EL (cell line): ENCODE measurements at places on chromosomes 6 and 20.

- no peak for DNase-seq
Observed at GRCh38 chr6:67880939-67881705, 754.0 kb upstream of the ADGRB3 start.

DNA sequence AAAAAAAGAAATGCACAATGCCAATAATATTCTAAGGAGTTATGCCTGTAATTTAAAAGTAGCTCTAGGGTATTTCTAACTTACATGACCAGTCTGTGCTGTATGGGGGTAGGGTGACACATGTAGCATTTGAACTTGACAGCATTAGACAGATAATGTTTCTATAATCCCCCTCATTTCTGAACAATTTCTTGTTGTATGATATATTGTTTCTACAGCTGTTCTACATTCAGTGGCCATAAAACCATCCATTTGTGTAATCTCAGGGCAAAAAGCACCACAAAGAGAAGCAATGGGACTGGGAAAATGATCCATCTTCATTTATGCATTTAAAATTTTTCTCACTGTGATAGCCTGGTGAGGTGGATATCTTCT is 767.8 kb downstream of the TFAP2A start:
- peak; percentile 31 for DNase-seq

DNA sequence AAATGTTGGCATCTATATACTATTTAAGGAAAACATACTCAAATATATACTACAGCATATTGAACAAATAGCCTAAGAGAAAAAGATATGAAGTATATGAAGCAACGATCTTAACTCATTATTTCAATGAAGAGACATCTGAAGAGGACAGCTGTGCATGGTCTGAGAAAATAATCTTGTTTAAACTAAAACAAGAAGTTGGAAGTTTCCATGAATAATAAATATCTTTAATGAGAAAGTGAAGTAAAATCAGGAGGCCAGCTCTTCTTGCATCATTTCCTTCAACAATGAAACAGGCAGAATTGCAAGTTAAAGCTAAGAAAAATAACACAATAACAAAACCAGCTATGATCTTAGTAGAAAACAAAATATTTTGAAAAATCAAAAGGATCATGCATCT is 1265.4 kb upstream of the MAP3K7 start:
- no peak for DNase-seq

- DNase-seq: no peak
Observed at GRCh38 chr6:130132286-130132701, 90.5 kb downstream of the SAMD3 start.

- no peak for DNase-seq
Observed at GRCh38 chr6:132805548-132805947, 7.1 kb upstream of the SLC18B1 start.

- DNase-seq: no peak
Observed at GRCh38 chr20:32240205-32240604, 32.5 kb downstream of the POFUT1 start.

GRCh38 chr6:11852061-11852651 is 73.6 kb upstream of the ADTRP start:
- DNase-seq: no peak

DNA sequence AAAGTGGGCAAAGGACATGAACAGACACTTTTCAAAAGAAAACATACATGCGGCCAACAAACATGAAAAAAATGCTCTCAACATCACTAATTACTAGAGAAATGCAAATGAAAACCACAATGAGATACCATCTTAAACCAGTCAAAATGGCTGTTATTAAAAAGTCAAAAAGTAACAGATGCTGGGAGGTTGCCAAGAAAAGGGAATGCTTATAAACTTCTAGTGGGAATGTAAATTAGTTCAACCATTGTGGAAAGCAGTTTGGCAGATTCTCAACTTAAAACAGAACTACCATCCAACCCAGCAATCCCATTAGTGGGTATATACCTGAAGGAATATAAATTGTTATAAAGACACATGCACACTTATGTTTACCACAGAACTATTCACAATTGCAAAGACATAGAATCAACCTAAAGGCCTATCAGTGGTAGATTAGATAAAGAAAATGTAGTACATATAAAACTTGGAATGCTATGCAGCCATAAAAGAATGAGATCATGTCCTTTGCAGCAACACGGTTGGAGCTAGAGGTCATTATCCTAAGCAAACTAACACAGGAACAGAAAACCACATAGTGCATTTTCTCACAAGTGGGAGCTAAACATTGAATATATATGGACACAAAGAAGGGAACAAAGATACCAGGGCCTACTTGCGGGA is 16.3 kb downstream of the CENPQ start:
- peak; percentile 43 for DNase-seq

DNA sequence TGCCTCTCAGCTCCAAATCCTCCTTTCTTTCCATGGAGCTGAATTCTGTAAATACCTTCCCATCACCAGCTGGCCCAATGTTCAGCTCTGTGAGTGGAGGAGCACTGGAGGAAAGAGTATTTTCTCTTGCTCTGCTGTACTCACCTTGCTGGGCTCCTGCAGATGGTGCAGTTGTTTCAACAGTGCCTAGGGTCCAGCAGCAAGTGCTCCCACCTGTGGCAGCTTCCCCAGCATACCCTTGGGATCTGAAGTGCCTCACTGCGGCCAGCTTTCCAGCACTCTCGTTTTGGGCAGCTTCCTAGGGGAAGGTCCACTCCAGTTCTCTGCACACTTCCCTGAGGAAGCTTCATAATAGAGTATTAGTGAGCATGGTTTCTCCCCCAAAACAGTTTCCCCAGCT is 170.9 kb downstream of the ARHGAP18 start:
- no peak for DNase-seq

- no peak for DNase-seq
Observed at GRCh38 chr20:19765913-19766312, 7.9 kb downstream of the RIN2 start.

DNA sequence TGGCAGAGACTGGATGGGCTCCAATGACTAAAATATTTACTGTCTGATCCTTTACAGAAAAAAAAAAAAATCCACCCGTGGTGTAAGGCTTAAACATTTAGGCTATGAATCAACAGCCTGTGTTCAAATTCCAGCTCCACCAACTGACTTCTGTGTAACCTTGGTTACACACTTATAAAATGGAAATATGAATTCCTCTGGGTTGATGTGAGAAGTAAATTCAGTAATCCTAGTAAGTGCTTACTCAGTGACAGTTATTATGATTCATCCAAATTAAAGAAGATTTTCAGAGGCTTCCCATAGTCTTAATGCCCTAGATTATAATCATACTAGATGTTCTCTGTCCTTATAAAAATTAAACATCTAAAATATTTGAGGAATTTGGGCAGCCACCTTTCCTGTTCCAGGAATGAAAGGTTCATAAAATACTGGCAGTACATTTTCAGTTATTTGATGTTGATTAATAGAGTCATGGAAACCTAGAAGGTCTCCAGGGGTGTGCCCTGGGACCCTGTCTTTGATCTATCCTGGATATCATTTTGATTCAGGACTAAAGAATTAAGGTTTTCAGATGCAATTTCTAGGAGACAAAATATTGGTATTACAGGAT is 180.3 kb upstream of the ZNF217 start:
- DNase-seq: peak; percentile 97

- no peak for DNase-seq
Observed at GRCh38 chr6:136783495-136784270, 8.6 kb downstream of the MAP3K5 start.

GRCh38 chr6:25369433-25370177 is 90.4 kb downstream of the CARMIL1 start:
- no peak for DNase-seq

GRCh38 chr6:16769131-16769985 is 8.1 kb upstream of the ATXN1 start:
- DNase-seq: peak; percentile 98

DNA sequence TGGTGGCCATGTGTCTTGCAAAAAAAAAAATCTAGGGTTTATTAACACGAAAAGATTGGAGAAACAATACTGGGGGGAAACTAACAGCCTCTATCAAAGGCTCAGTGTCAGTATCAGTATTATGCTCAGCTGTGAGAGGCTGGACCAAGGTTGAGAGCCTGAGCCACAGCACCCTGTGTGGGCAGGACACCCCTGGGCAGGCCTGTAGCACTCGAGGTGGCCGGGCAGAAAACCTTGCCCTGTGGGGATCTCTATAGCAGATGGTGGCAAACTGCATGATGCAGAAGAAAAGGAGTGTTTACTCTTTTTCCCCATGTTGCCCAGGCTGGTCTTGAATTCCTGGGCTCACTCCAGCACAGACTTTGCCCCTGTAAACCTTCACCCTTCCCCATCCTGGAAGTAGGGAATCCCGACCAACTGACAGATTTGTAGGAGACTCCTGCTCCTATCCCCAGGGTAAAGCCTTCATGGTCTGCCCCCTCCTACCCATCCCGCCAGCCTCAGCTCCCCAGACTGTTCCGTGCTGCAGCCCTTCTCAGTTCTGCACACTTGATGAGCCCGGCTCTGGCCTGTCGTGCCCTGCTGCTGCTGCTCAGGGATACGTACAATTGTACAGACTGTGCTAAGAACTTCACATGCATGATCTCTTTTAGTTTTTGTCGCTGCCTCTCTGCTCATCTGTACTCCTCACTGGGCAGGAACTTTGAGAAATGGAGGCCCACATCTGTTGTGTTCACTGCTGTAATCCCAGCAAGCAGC is 8.0 kb upstream of the KIFC1 start:
- no peak for DNase-seq

GRCh38 chr20:6686171-6686570 is 81.3 kb upstream of the BMP2 start:
- no peak for DNase-seq

GRCh38 chr6:116451916-116452315 is 9.3 kb upstream of the CALHM6 start:
- DNase-seq: no peak

DNA sequence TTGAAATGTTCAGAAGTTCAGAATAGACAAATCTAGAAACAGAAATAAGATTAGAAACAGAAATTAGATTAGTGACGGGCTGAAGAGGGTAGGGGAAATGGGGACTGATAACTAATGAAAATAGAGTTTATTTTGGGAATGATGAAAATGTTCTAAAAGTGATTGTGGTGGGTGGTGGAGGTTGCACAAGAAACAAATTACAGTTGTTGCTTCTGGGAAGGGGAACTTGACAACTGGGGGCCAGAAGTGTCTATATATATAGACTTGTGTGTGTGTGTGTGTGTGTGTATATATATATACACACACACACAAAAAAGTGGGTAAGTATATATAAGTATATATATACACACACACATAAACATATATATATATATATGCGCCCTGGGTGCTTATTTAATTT is 86.5 kb upstream of the RREB1 start:
- DNase-seq: no peak

DNA sequence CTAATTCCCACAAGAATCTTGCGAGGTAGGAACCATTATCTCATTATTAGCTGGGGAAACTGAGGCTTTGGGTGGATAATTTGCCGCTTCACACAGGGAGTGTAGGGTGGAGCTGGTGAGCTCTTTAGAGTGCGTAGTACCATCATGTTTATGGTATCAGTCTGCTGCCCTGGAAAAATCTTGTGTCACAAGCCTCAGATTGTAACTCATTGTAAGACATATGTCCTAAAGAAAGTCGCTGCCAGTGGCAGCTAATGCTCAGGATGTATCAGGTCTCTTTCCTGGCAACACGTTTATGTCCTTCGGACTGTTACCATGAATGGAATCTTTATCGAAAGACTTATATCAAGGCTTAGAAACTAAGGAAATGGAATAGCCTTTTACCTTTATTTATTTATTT is 1.9 kb downstream of the ZFAND3 start:
- DNase-seq: no peak

GRCh38 chr6:100096341-100096740 is 102.3 kb upstream of the MCHR2 start:
- peak; percentile 42 for DNase-seq

DNA sequence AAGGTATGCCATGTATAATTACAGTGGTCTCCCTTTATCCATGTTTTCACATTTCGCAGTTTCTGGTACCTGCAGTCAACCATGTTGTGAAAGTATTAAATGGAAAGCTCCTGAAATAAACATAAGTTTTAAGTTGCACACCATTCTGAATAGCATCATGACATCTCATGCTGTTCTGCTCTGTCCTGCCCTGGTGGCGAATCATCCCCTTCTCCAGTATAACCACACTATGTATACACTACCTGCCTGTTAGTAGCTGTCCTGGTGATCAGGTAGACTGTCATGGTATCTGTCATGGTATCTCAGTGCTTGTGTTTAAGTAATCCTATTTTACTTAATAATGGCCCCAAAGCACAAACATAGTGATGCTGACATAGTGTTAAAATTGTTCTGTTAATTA is 97.1 kb downstream of the ZFAND3 start:
- DNase-seq: no peak

DNA sequence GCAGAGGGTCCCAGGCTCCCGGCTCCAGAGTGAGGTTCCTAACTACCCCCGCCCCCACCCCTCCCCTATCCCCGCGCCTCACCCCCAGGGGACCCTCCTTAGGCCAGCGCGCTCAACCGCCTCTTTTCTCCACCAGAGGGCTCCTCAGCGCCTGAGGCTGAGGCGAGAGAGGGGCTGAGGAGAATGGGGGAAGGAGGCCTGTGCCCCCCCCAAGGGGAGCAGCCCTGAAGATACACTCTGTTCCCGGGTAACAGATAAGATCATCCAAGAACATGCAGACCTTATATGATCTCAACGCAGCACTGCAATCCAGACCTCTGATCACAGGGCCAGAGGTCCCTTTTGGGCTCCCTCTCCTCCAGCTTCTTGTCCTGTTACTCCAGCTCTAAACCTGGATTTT is 43.3 kb upstream of the MRPS10 start:
- DNase-seq: peak; percentile 24

- DNase-seq: peak; percentile 52
Observed at GRCh38 chr20:10761232-10761631, 87.4 kb upstream of the JAG1 start.

GRCh38 chr6:55957961-55958422 is 82.6 kb upstream of the BMP5 start:
- DNase-seq: peak; percentile 25

- no peak for DNase-seq
Observed at GRCh38 chr6:79782792-79783580, 151.9 kb downstream of the SH3BGRL2 start.
